ENCODE measurements at places on chromosomes 6 and 20.

GRCh38 chr6:156779206-156780094 lies 2.3 kb downstream of the ARID1B start:
- peak; percentile 63 for DNase-seq

DNA sequence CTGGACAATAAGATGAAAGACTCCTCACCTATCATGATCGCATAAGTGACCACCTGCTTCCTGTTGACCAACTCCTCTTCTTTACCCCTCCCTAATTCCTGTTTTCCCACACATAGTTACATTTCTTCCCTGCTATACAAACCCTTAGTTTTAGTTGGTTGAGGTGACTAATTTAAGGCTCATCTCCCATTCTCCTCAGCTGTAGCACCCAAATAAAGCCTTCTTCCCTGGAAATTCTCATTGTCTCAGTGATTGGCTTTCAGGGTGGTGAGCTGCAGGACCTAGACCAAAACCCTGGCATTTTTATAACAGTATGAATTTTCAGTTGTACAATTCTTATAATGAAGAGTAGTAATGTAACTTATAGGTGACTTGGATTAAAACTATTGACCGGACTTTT lies 2.1 kb downstream of the FKBP1C start:
- no peak for DNase-seq

DNA sequence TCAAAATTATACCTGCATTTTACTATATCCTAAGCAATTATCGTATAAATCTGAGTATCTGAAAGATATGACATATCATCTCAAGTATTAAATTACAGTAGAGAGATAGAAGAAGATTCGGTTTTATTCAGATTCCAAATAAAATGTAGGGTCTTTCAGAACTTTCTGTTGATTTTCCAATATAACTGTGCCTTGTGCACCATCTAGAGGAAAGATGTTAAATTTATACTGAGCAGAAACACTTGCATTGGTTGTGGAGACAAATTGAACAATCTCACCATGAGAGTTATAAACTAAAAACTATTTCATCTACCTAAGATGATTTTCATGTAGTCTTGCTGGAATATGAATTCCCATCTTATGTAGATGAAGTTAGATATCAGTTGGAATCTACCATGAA lies 26.8 kb upstream of the HSF2 start:
- no peak for DNase-seq

GRCh38 chr20:58749098-58749769 lies 56.6 kb downstream of the NPEPL1 start:
- no peak for DNase-seq

DNA sequence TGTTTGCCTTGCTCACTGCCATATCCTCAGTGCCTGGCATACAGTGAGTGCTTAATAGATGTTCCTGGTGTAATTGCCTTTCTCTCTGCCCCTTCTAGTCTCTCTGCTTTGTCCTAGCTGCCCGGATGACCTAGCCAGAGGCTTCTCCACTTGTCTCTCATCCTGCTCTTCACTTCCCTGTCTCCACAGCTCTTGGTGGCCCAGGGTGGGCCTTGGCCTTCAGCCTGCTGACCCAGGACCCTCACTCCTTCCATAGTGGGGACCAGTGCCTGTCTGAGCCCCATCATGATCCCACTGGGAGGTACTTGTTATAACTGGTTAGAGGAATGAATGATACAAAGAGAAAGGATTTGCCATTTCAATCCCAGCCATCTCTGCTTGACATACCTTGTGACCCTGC lies 49.2 kb upstream of the BLCAP start:
- no peak for DNase-seq

- DNase-seq = no peak
Measured at GRCh38 chr6:38937839-38938613, 110.6 kb upstream of the GLP1R start.

- no peak for DNase-seq
Measured at GRCh38 chr20:51799401-51799860, 2.9 kb downstream of the SALL4 start.

DNA sequence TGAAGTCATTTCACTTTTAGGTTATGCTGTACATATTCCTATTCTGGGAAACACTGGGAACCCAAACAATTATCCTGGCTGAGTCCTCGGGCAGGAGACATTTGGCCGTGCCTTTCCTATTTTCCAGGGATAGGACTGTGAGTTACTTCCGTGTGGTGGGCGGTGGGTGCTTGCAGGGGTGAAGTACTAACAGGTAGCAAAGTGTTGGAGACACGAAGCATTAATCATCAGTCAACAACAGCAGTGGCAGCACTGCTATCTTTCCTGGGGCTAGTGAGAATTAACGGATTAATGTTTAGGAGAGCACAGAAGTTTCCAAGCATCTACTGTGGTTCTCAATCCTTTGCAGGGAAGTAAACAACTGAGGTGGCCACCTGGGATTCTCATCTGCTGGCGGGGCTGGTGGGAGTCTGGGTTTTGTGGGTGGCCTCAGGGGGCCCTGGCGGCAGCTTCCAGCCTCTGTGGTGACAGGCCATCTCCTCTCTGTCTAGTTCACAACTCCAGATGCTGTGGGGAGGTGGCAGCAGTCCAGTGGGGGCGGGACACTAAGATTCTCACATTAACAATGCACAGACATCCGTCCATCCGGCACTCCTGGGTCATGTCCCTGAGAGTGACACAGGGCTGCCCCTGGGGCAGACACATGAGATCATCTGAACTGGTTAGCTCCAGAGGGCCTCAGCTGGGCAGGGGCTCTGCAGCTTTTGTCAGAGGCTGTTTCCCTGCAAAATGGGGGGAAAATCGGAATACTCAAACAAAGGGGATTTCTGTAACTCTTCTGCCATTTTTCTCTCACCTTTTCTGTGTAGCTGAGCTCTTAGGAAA lies 90.9 kb downstream of the GJA10 start:
- DNase-seq = no peak

- no peak for DNase-seq
Measured at GRCh38 chr6:7579851-7580250, 10.1 kb upstream of the SNRNP48 start.

DNA sequence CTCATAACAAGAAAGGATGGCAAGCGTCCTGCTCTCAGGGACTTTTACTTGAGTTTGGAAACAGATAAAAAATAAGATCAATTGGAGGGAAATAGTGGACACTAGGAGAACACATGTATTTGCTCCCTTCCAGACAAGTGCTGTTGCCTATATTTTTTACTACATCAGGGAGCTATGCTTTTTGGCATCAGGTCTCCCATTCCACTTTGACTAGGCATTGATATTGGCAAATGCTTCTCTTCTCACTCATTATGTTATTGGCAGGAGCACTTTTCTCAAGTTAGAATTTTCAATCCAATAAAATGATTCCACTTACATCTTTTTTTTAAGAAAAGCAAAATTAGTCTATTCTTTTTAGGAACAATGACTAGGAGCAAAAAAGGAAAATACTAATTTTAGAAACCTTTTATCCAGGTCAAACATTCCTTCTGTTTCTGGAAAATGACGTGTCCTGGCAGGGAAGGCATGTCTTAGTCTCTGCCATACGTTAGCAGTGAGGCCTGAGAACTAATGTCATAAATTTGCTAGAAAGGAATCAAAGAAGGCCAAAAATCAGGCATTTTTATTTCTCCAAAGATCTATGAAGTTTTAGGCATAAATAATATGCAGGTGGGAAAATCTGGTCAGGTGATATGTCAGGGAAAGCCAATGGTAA lies 21.4 kb downstream of the BCAS1 start:
- no peak for DNase-seq

- no peak for DNase-seq
Measured at GRCh38 chr6:118774581-118774980, 119.4 kb upstream of the ASF1A start.

DNA sequence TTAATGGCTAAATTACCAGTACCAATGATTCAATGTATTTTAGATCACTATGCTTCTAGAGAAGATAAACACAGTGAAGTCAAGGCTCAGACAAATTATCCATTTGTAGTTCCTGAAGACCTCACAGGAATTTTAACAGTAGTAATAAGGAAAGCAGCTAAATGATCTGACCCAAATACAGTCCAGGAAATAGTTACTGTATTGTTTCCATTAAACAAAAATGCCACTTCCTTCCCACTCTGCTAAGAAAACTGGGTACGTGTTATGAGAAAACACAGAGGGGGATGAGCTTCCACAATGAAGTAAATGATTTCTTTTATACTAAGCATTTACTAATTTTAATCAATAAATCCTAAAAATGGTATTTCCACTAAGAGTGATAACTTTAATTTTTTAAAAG lies 127.9 kb downstream of the CDK19 start:
- no peak for DNase-seq

GRCh38 chr20:31849306-31849930 lies 4.0 kb upstream of the FOXS1 start:
- no peak for DNase-seq

- no peak for DNase-seq
Measured at GRCh38 chr6:157825243-157825904, 2.3 kb downstream of the SNX9 start.

GRCh38 chr6:136036601-136037000 lies 185.1 kb downstream of the PDE7B start:
- DNase-seq = no peak

GRCh38 chr20:11929947-11930346 lies 12.3 kb downstream of the BTBD3 start:
- DNase-seq = no peak

GRCh38 chr20:50245498-50246366 lies 55.1 kb downstream of the CEBPB start:
- DNase-seq = no peak

GRCh38 chr6:28240471-28240870 lies 11.6 kb downstream of the ZKSCAN4 start:
- DNase-seq = no peak

DNA sequence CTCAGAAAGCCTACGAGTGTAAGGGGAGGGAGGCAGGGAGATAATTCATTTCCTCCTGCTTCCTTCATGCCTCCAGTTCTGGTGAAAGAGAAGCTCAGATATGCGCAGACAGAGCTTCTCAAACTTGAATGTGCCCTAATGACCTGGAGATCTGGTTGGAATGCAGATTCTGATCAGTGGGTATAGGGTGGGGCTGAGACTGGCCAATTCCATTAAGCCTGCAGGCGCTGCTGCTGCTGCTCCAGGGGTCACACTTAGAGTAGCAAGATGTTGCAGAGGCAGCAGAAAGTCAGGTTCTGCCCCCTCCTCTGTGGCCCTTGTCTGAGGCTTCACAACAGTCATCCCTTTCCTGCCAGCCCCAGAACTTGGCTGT lies 161.0 kb downstream of the DHX35 start:
- DNase-seq = no peak

DNA sequence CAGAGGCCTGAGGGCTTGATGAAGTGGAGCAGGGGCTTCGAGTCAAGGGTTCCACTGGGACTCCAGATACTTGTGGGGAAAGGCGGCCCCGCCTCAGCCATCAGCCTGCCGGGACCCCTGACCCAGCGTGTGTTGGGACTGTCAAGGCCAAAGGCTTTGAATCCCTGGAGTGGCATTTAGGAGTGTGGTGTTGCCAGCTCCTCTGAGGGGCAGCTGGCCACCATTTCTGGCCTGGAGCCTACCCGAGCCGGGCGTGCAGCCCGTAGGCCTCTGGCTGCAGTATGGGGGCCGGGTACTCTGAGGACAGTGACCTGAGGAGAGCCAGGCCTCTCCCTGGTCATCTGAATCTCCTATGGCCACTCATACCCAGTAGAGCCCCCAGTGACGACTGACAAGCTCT lies 40.0 kb downstream of the RRBP1 start:
- no peak for DNase-seq

- no peak for DNase-seq
Measured at GRCh38 chr20:57224641-57225138, 41.8 kb downstream of the BMP7 start.

GRCh38 chr6:20412682-20413073 lies 11.0 kb downstream of the E2F3 start:
- DNase-seq = no peak

- no peak for DNase-seq
Measured at GRCh38 chr6:77133031-77133430, 330.3 kb downstream of the HTR1B start.

GRCh38 chr6:52760105-52760765 lies 3.0 kb downstream of the GSTA2 start:
- no peak for DNase-seq

DNA sequence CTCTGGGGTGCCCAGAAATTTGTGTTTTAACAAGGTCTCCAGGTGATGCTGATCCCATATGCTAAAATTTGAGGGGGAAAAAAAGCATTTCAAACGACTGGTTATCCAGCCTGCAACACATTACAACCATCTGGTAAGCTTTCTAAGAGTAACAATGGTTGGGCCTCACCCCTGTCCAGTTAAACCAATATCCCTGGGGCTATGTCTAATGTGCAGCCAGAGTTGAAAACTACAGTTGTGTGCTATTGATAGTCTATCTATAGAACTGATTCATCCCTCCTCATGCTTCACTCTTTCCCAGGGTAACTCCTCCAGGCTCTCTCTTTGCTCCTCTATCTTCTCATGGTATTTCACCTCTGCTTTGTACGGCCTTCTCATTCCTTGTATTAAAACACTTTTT lies 458.3 kb downstream of the MMUT start:
- no peak for DNase-seq

DNA sequence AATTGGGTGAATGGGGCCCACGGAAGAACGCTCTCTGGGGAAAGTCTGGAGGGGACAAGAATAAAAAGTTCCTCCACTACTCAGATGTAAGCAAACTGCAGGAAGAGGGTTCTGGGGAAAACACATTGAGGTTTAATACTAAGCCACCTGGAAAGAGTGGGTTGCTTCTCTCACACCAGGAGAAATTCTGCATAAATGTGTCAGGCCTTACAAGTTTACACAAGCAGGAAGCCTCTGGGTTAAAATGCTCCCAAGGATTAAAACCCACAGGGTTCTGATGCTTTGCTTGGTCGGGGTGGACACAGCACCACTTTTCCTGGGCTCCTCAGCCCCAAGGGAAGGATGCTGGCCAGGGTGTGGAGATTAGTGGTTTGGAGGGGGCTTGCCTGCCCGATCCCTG lies 122.1 kb upstream of the SLC22A23 start:
- DNase-seq = no peak

DNA sequence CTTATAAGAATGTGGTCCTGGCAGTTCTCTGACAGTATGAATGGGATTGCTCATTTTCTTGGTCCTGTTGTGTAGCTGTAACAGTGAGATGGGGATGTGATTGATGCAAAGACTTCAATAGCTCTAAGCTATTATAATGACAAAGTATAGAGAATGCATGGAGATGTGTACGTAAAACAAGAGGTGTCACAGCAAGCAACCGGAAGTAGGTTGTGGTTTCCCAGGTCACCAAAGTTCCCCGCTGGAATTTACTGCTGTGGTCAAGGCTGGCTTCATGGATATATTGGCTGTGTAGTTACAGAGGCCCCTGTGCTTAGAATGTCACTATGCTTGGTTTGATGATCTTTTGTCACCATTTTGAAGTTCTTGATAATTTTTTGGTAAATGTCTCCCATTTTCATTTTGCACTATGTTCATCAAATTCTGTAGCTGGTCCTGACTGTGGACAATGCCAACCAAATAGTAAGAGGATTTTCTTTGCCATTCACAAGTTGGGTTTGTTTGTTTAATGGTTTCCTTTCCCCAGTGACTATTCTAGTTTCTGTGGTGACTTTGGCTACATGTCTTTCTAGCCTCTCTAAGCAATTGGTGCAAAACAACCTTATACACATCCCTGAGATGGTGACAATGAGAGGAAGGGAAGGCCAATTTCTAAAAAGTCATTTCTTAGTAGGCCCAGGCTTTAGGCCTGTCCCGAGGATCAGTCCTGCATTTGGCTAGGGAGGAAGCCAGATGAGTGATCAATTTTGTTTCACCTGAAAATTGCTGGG lies 10.5 kb downstream of the DNAH8 start:
- DNase-seq = no peak

GRCh38 chr6:131811500-131811899 lies 3.7 kb downstream of the ENPP1 start:
- no peak for DNase-seq
